Kidney tubule cell (primary cell): ENCODE measurements at places on chromosomes 12 and 14.

DNA sequence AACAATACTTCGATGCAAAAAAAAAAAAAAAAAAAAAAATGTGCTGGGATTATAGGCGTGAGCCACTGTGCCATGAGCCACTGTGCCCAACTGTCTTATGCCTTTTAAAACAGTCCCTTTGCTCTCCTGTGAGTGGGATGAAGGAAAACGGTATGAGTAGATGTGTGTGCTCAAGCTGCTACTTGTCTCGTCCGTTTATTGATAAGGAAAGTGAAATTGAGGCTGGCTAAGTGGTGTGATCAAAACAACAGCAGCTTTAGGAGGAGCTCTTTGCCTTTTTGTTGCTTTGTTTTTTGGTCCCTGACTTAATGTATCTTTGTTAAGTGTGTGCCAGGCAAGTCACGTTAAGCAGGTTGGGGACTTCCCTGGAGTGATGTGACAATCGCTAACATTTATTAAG lies 275.9 kb downstream of the TMEM132C start:
- DNase-seq, result no peak

GRCh38 chr12:1099158-1099557 lies 108.1 kb downstream of the ERC1 start:
- no peak for DNase-seq

GRCh38 chr12:110075880-110076279 lies 27.6 kb upstream of the C12orf76 start:
- no peak for DNase-seq

DNA sequence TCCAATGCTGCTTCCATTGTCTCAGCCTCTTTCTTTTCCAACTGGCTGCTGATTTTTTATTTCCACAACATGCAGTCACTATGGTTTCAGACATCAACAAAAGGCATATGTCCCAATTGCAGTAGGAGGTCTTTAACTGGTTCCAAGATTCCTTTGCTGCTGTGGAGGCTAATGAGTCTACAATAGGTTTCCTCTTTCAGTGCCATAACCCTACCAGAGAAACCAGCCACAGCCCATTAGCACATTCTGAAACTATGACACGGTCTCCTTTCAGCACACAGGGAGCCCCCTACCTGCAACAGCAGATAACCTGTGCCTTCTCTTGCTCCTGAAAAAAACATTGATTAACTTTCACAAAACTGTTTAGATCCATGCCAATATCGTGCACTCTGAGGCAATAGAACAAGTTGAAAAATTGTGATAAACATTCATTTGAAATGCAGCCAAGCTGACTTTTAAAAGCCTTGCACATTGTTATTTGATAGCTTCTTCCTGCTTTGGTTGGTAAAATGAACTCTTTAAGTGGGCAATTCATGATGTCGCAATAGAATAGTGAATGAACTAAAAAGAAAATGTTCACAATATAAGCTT lies 32.4 kb downstream of the PLEKHG7 start:
- peak; percentile 55 for DNase-seq

DNA sequence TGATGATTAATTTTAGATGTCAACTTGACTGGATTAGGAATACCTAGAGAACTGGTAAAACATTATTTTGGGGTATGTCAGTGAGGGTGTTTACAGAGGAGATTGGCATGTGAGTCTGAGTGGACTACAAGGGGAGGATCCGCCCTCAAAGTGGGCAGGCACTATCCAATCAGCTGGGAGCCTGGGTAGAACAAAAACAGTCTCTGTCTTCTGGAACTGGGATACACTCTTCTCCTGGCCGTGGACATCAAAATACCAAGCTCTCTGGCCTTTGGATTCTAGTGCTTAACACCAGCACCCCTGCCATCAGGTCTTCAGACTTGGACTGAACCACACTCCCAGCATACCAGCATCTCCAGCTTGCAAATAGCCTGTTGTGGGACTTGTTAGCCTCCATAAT lies 4.4 kb upstream of the SCAF11 start:
- no peak for DNase-seq

- DNase-seq, result no peak
These were observed 34.7 kb downstream of the CDC42BPB start for GRCh38 chr14:103022685-103023044.

- peak; percentile 93 for DNase-seq
These were observed 7.7 kb downstream of the UBC start for GRCh38 chr12:124906606-124907261.

- peak; percentile 59 for DNase-seq
These were observed 80.1 kb downstream of the ETV6 start for GRCh38 chr12:11729439-11730150.

GRCh38 chr12:27785882-27786570 lies 6.0 kb upstream of the MANSC4 start:
- peak; percentile 65 for DNase-seq

- no peak for DNase-seq
These were observed 245.1 kb upstream of the EGLN3 start for GRCh38 chr14:34195964-34196363.

DNA sequence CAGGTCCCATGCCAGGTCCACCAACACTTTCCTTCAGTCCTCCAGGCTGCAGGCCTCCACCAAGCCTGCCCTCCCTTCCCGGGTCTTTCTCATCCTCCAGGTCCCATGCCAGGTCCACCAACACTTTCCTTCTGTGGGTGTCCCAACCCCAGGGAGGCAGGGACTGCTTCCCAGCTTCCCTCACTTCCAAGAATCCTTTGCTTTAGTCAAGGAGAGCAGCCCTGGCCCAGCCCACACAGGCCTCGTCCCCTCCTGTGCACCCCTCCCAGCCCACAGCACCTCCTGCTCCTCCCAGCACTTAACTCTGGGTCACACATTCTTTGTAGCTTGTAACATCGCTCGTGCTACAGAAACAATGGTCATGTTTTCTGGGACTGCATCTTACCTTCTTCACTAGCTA lies 72.9 kb downstream of the TESC start:
- no peak for DNase-seq

DNA sequence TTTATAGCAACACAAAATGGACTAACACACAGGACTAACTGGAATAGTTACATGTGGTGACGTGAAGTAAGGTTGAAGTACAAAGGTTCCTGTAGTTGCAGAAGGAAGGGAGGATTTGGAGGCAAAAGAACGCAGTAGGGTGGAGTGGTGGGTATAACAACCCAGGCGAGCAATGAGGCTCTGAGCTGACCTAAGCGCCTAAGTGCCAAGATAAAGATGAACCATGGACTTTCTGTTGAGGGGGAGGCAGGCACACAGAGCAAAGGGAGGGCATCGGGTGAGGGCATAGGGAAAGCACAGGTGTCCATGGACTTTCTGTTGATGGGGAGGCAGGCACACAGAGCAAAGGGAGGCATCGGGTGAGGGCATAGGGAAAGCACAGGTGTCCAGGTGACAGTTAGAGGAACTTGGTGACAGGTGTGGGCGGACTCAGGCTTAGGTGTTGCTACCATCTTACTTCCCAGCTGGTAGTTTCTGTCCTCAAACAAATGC lies 15.2 kb downstream of the SCNN1A start:
- no peak for DNase-seq

- DNase-seq, result no peak
These were observed 7.9 kb downstream of the SLC16A7 start for GRCh38 chr12:59603754-59604153.

DNA sequence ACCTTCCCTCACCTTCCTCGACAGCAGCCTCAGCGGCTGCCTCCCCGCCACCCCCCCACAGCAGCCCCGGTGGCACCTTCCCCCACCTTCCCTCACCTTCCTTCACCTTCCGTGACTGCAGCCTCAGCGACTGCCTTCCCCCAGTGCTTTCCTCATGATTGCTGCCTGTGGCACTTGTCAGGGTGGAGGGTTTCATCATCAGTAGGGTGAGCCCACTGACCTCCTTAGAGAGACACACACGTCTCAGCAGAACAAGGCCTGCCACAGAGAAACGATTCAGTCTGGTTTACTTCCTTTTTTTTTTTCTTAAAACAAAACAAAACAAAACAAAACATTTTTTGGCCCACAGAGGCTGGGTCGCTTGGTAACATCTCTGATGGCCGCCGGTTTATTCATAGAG lies 75.0 kb downstream of the EP400 start:
- DNase-seq, result no peak

DNA sequence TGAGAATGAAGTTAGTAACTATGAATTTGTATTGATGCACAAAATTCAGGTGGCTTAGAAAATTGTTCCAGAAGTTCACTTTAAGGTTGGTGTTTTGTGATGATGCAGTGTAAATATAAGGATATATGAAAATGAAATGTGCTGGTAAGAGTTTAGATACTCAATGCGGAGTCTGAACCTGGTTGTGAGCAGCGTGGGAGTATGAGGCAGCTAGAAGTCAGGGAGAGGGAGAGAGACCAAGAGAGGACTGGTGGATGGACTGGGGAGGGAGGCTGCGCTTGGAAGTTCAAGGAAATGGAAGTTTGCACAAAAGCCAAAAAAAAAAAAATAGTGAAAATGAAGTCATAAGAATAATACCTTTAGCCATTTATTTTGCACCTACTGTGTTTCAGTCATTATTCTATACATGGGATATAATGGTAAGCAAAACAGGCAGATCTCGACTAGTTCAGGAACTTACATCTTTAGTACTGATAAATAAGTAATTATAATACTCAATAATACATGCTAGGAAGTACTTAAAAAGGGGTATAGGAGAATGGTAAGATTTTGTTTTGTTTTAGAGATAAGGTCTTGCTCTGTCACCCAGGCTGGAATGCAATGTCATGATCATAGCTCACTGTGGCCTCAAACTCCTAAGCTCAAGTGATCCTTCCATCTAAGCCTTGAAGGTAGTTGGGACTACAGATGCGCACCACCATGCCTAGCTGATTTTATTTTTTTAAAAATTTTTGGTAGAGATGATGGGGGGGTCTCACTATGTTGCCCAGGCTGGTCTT lies 10.0 kb upstream of the RAB21 start:
- DNase-seq, result no peak

GRCh38 chr12:26817183-26817591 lies 15.8 kb downstream of the ITPR2 start:
- no peak for DNase-seq

GRCh38 chr12:53949631-53950436 lies 4.9 kb upstream of the HOXC12 start:
- no peak for DNase-seq

- peak; percentile 62 for DNase-seq
These were observed 75.3 kb upstream of the FAR2 start for GRCh38 chr12:29073631-29074239.

DNA sequence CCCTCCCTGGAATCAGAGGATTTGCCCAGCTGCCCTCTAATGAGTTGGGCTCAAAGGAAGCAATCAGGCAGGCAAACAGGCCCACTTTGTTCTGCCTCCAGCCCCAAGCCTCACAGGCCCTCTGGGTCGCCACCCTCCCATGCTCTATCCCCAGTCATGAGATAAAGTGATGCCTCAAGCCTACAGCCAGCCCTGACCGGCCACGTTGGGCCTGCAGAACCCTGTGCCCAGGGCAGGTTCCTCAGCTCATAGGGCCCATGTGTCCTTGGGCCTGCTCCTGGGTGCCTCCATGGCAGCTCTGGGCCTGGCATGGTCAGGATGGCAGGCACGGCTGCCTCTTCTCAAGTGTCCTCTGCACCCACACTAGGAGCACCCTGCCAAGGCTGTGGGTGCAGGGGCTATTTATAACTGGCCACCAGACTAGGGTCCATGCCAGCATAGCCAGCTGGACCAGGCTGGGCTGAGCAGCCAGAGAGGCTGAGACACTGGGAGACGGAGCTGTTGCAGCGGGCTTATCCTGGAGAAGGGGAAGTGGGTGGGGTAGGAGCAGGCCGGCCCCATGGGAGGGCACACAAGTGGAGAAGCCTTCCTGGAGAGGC lies 20.2 kb downstream of the HDAC7 start:
- no peak for DNase-seq

GRCh38 chr12:101939856-101940265 lies 62.5 kb downstream of the DRAM1 start:
- peak; percentile 63 for DNase-seq

- no peak for DNase-seq
These were observed 34.6 kb downstream of the TBC1D30 start for GRCh38 chr12:64858882-64859605.

DNA sequence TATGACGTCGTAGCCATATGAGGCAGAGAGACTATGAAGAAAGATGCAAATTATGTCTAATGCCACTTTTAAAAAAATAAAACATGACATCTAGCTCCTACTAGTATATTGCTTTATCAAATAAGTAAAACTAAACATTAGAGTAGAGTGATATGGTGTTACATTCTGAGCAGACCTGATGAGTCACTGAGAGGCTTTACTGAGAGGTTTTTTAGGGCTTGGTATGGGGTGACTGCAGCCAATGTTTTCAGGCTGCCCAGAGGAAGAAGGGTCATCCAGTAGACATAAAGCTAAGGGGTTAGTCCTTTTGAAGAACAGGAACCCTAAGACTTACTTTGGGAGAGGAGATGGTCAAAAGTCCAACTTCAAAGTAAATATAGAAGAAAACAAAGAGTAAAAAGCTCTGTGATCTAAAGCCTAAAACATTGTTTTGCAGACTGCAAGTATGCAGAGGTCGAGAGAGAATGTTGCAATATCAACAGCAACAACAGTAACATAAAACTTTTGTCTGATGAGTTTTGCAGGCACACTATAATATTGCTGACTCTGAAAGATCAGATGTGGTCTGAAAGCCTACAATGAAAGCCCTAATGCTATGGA lies 774.7 kb downstream of the TMTC2 start:
- DNase-seq, result no peak

GRCh38 chr12:114041590-114041989 lies 75.5 kb upstream of the RBM19 start:
- DNase-seq, result no peak

GRCh38 chr14:83461521-83461920 lies 1927.9 kb upstream of the SEL1L start:
- DNase-seq, result peak; percentile 22
